ENCODE measurements at places on chromosomes 4 and X.

GRCh38 chr4:84681486-84682274 lies 98.8 kb downstream of the CDS1 start:
- peak; percentile 59 for DNase-seq

- DNase-seq = peak; percentile 11
Observed at GRCh38 chr4:103996637-103997036, 276.9 kb upstream of the TACR3 start.

DNA sequence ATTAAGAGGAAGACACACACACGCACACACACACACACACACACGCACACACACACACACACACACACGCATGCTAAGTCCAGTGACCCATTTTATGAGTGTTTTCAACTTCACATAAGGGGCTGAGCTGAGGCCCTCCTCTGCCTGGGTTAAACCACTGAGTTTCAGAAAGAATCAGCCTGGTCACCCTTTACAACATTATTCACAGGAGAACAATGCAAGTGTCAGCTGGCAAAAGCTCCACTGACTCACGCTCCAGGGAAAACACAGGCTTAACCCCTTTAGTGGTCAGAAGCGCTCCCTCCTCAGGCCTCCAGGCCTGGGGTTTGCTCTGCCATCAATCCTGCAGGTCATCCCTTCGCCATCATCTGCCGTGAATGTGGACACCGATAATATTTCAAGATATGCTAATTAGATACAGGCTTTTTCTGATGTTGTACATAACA lies 46.9 kb downstream of the ACOX3 start:
- peak; percentile 97 for DNase-seq

GRCh38 chr4:10094841-10095240 lies 21.8 kb downstream of the WDR1 start:
- DNase-seq = no peak

- no peak for DNase-seq
Observed at GRCh38 chrX:70262952-70263567, 3.1 kb upstream of the P2RY4 start.

- DNase-seq = no peak
Observed at GRCh38 chrX:150088766-150089518, 150.7 kb upstream of the EOLA2 start.

- no peak for DNase-seq
Observed at GRCh38 chr4:81506731-81507130, 35.0 kb upstream of the RASGEF1B start.

GRCh38 chr4:128394778-128395177 lies 107.2 kb upstream of the PGRMC2 start:
- no peak for DNase-seq

GRCh38 chrX:101080326-101081124 lies 1.8 kb downstream of the TMEM35A start:
- no peak for DNase-seq

DNA sequence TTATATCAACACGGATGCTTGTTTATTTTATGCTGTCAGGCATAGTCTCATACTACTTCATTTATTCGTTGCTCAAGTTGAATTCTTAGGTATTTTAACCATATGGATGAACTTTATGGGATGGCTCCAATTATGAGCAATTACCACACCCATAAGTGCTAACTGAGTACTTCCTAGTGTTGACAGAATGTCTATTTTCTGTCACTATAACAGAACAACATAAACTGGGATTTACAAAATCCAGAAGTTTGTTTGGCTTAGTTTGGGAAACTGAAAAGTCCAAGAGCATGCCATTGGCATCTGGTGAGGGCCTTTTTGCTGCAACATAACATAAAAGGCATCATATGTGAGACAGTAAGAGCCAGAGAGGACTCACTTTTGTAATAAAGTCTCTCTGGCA lies 21.0 kb downstream of the SULT1E1 start:
- DNase-seq = no peak

DNA sequence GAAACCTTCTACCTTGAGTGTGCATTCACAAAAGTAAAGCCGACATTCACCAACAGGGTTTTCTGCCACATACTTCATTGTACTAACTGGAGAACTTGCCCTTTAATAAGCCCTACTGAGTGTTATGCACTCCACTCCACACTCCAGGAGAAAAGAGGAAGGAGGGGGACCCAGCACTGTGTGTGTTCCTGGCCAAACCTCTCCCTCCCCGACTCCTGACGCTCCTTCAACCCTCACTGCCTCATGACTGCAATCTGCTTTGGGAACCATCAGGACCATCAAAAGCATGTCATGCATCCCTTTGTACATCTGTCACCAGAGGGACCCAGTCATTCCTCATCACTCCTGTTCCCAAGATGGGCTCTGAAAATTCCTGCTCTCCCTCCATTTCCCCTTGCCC lies 143.7 kb downstream of the RASL11B start:
- DNase-seq = no peak

DNA sequence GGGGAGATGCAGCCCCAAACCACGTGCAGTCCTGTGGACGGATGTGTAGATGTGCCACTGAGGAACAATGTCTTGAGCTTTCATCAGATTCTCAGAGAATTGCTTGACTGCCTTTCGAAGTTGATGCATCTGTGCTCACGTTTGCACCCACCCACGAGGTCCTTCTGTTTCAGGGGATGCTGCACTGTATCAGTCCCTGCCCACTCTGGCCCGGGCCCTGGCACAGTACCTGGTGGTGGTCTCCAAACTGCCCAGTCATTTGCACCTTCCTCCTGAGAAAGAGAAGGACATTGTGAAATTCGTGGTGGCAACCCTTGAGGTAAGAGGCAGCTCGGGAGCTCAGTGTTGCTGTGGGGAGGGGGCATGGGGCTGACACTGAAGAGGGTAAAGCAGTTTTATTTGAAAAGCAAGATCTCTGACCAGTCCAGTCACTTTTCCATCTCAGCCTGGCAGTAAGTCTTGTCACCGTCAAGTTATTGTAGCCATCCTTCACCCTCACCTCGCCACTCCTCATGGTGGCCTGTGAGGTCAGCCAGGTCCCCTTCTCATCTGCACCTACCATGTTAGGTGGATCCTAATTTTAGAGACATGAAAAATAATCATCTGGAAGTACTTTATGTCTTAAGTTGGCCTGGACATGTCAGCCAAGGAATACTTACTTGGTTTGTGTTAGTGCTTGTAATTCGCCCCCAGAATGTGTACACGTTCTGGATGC lies 36.4 kb upstream of the MSANTD1 start:
- DNase-seq = no peak

DNA sequence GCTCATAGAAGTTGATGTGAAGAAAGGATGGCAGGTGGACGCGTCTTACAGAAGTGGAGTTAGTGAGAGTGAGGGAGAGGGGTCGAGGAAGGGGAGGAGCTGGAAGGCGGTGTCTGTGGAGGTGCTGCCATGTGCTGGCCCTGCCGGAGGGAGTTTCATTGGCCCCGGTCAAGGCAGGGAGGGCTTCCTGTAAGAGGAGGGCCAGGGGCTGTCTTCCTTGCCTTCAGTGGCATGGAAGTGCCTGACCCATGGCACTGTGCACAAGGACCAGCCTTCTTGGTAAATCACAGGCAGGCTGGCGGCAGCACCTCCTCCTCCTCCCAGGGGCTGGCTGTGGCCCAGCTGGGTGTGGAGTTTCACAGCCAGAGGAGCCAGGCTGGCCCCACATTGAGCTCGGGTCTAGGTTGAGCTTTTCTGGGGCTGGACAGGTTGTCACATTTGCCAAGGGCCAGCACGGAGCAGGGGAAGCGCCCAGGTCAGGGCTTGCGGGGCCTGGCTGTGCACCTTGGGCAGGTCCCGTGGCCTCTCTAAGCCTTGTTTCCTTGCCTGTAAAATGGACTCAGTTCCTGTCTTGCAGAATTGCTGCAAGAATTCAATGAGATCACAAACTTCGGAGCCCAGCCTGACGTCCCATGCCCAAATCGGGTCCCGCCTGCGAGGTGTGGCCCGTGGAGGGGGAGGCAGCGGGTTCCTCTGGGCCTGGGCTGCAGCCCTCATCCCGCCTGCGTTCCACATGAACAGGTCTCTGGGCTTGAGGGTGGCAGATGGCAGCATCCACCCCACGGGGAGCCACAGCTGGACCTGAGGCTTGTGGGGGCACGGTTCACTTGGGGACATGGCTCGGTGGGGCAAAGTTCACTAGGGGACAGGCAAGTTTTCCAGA lies 7.0 kb downstream of the HTRA3 start:
- no peak for DNase-seq

DNA sequence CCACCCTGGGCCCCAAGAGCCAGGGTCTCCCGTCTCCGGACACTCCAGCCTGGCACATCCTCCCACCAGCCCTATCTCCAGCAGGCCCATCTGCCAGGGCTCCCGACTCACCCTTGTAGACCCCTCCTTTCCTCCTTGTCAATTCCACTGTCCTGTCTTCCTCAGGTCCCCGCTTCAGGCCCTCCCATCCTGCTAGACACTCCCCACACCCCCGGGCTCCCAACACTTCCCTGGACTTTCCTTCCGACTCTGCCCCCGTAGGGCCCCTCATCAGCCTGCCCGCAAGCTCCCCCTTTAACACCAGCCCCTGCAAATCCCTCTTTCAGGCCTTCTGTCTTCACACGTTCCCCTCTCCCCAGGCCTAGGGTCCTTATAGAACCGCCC lies 1.1 kb downstream of the PRAF2 start:
- DNase-seq = no peak

DNA sequence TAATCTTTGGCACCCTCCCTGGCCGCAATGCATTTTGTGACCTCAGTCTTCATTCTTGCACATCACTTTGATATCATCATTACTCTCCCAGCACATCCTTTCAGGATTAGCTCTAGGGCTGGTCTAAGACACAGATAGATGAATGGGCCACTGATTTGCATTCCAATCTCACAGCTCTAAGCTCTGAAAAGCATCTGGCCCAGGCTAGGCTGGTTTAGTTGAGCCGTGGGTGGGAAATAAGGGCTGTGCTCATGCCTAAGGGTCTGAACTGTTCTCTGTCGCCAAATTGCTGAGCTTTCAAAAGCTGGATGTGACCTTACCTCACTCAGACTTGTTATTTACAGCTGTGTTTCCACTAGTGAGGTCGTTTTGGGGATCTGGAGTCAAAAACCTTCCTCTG lies 30.0 kb upstream of the SLC9A7 start:
- DNase-seq = peak; percentile 53

DNA sequence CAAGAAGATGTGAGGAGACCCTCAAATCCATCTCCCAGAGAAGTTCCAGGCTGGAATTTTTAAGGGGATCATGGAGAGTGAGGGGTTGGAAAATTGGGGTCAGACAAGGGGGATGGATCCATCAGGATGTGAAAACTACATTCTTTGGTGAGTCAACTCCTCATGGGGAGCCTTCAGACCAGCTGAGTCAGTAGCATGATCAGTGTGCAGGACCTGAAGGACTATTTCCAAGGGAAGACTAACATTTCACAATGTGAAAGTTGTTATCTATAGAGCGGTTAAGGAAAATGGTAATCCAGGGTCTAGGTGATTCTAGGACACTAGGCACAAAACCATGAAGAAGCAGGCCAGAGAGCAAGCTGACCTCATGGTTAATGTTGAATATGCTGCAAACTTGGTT lies 38.6 kb upstream of the CEP135 start:
- no peak for DNase-seq

DNA sequence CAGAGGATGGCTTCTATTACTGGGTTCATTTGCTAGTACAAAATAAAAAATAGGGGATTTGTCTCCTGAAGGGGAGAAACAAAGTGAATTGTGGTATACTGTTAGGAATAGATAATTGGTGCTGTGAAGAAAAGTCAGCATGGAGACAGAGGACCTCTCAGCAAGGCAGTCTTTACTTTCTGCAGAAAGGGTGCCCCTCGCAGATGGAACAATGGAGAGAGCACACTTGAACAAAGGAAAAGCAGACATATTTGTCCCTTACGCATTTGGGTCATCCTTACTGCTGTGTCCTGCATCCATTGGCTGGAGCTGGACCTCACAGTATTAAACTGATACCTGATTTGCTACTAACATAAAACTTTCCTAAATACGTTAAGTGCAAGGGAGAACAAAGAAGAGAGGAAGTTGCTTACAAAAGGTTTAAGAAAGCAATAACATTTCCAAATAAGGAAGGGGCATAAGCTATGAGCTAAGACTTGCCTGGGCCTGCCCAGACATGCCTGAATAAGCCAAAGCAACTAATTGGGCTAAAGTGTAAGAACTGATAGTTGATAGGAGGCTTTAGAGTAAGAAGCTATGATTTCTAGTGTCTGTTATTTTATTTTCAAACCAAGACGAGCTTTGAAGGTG lies 83.8 kb downstream of the CCKAR start:
- no peak for DNase-seq

Measured in GM04503 (cell line).